Occipital lobe (tissue), 3 donors: ENCODE measurements at places on chromosomes 5 and 9. TPM values are rescaled to one million over a fixed set of nuclear protein-coding genes. Genes with fewer than 3 reads are reported as not detected.

DNA sequence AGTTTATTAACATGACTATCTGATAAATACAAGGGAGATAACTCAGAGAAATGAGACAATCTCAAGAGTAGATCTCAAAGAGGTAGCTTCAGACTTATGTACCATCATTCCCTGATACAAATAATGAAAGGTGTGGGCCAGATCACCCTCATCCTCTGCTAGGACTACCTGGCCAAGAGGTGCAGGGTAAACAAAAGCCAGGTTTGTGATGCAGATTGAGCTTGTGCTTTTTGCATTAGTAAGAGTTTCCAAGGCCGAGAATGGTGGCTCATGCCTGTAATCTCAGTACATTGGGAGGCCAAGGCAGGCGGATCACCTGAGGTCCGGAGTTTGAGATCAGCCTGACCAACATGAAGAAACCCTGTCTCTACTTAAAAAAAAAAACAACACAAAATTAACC is 8.9 kb upstream of the SPIN1 start:
- DNase-seq: no peak

TNC gene
- 73.6 TPM for total RNA-seq

DNA sequence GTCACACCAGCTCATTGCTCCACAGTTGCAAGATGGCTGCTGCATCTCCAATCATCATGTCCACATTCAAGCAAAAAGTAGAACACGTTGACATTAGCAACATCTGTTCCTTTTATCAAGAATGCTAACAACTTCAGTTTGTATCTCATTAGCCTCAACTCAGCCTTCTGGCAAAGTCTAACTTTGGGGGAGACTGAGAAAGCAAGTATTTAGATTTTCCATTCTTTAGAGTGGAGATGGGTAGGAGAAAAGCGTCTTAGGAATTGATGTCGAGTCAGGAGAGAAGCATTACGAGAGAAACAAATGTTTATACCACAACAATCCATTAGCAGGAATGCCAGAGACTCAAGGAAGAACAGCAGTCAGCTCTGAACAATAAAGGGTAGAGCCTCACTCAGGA is 446.3 kb downstream of the ENC1 start:
- no peak for DNase-seq

- DNase-seq: peak; percentile 8
These were observed 25.8 kb upstream of the TRIM32 start for GRCh38 chr9:116661037-116661954.

DNA sequence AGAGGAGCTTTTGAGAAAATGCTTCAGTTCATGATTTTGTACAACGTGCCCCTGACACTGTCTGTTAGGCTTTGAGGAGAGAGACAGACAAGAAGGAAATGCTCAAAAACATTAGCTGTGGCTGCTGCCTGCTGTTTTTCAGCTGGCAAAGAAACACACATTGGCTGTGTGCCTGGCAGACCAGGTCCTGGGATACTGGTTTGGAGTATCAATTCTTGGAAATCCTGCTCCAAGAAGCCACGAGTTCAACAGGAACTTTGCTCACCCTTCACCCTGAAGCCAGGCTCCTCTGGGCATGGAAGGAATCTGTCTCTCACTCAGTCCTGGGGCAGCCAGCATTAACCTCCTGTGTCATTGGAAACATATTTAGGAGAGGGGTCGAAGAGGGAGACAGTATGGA is 245.5 kb downstream of the AUH start:
- no peak for DNase-seq

DNA sequence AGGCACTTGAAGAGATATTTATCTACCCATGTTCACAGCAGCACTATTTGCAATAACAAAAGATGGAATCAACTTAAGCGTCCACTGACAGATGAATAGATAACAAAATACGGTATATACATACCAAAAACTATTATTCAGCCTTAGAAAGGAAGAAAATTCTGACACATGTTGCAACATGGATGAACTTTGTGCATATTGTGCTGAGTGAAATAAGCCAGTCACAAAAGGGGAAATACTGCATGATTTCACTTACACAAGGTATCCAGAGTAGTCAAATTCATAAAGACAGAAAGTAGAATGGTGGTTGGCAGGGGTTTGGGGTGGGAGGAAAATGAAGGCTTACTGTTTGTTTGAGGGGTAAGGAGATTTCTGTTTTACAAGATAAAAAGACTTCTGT is 66.0 kb downstream of the FBN2 start:
- DNase-seq: no peak

DNA sequence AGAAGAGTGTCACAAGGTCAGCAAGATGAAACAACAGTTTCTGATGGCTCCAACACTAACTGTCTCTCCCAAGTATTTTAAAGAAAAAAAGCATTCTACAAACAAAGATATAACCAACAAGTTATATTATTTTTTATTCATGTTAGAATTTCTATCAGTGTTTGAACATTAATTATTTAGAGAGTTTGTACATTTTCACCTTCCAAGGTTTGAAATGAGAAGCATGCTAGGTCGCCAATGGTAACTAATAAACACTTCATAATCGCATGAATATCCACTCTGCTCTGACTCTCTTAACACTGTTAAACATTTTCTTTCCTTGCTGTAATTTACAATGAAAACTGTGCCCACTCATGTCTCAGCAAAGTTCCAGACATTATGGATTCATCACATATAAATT is 73.5 kb downstream of the PTCH1 start:
- no peak for DNase-seq

GRCh38 chr9:137531099-137531765 is 19.0 kb downstream of the PNPLA7 start:
- no peak for DNase-seq

GRCh38 chr5:123717139-123717538 is 205.2 kb downstream of the CSNK1G3 start:
- no peak for DNase-seq

DNA sequence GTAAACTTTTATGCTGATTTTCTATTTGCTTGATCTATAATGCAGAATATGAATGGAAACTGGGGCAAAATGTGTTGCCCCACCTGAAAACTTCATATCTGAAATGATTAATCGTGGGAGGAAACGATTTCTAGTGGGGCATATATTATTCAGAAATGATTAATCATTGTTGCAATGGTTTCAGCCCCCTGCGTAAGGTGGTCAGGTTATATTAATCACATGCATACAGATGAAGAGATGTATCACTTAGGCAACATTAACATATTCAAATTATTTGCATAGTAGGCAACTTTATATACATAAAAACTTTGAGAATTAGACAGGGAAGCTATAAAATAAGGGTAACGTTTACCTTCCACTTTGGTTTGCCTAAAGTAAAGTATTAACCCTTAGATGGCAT is 49.8 kb downstream of the LSM11 start:
- DNase-seq: no peak

DNA sequence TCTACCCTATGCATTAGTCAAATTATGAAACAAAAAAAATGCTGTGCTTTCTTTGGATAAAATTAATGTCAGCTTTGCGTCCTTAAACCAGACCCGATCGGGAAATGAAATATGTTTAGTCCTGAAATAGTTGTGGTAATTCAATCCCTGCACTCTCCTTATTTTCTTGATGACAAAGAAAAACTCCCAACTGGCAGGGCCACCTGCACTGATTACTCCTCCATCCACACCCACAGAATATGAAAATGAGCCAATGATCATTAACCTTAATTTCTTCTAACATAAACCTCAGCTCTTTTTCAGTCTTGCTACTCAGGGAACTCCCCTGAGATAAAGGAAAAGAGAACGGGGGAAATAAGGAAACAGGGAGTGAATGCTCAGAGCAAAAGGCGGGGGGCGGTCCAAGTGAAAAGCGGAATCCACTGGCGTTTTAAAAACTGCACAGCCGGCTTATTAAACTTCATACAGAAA is 245.3 kb downstream of the BNC2 start:
- no peak for DNase-seq

DNA sequence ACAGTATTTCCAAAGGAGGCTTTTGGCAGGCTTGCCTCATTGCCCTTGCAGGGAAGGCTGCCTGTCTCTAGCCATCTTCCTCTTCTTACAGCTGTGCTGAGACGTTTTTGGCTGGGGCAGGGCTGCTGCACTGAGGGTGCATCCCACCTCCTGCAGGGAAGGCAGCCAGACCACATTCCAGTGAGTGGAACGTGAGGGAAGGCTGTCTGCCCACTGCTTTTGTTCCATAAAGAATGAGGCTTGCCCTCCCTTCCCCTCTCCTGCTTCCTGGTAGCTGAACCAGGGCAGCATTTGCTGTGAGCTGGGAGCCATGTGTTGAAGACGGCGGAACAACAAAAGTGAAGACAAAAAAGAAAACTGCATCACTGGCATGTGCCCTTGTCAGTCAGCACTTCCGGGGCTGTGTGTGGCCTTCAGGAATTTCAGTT is 16.8 kb downstream of the MGAT1 start:
- no peak for DNase-seq

TAF11L7 gene
- not detected for total RNA-seq

DNA sequence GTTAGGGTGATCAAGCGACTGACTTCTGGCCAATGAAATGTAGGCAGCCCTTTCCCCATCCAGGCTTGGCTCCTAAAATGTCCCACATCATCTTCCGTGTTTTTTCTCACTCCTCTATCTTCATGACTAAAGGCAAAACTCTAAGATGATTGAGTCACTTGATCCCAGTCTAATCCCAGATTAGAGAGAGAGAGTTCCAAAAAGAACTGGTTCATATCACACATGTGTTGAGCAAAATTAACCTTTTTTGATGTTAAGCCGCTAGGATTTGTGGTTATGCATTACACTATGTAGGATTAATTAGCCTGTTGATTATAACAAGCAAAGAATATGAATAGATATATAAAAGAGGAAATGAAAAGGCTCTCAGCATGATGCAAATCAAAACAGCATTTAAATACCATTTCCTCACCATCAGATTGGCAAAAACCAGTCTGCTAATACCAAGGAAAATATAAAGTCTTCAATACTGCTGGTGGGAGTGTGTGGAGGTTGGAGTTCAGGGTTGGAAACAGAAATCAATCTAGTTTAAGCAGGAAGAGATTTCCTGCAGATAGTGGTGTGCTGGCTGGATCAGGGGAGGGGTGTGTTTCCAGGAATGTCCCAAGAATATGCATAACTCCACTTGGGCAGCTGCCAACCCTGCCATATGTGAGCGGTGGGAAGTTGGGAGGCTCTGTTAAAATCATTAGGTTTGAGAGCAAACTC is 187.6 kb upstream of the S1PR3 start:
- DNase-seq: no peak

- DNase-seq: no peak
These were observed 72.5 kb downstream of the NDFIP1 start for GRCh38 chr5:142181096-142181495.

COMMD10 gene
- total RNA-seq: 35.1 TPM

DNA sequence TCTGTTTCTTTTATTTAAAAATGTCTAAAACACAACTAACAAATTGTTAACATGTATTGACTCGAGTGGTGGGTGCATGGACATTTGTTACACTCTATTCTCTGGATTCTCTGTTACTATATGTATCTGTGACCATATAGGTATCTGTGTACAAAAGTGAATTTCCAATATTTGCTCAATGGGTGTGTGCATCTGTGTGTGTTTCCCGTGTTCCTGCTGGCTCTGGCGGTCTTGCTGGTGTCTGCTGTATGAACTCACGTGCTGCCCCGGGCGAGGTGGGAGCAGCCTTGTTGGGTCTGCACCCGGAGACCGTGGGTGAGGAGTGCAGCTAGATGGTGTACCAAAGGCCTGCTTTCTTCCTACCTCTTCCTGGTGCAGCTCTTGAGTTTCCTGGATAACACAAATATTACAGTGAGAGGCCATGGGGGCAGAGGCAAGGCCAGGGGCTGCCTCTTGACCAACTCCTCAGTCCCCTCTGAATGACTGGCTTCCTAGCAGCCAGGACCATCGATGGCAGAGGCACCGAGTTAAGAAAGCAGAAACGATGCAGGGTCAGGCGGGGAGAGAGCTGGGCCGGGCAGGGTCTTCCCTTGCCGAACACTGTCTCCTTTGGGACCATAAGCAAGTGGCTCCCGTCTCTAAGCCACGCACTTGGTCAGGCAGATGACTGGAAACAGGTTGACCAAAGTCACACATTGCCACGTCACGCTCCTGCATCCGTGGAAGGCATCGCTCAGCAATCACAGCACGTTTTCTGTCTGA is 49.5 kb downstream of the LHX2 start:
- no peak for DNase-seq

DNA sequence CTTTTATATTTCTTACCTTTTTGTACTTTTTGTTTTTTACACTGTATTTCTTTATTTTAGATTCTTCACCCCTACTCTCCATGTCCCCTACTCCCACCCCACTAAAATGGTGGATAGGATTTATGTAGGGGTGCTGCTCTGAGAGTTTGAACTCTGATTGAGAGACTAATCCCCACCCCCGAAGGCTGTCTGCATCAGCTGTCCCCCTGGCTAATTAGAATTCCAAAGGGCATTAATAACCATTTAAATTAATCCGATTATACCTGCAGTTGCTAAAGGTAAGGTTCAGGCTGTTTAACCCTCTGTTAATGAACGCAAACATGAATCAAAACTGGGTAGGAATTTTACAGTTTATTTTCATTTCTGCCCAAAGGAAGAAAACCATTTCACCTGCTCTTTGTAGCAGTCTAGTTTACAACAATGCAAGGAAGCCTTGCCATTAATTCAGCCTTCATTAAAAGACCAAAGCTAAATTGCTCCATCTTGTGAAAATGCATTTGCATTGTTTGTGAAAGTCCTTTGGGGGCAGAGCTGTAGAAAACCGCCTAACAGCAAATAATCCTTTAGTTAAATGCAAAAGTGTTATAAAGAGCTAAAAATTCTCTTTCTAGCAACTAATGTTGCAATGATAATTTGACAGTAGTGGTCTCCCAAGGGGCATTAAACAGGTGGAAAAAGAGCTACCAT is 71.2 kb downstream of the ZCCHC7 start:
- DNase-seq: no peak

- DNase-seq: no peak
These were observed 607.2 kb upstream of the WWC1 start for GRCh38 chr5:167684251-167684650.
